ENCODE measurements at places on chromosomes 2 and 18.

DNA sequence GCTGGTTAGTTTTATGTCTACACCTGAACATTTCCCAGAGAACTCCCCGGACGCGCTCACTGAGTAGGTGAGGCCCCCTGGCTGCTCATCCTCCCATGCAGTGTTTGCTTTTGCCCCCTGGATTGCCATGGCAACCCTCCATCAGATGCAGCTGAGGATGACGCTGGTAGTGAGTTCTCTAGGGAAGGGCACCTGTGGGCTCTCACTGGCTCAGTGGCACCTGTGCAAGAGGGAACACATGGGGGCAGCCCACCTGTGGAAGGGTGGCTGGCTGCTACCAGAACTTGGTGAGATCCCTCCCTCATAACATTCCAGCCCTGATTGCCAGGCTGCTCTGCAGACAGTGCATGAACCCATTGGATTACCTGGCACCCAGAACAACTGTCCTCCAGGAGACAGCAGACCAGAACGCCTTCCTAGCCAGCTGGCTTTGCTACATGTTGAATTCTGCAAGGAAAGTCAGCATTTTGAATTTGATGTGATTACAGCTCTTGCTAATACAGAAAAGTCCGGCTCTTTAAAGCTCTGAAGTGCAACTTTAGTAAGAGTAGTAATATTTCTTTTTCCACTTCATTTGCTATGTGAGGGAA is 21.7 kb downstream of the COA5 start:
- no peak for DNase-seq

DNA sequence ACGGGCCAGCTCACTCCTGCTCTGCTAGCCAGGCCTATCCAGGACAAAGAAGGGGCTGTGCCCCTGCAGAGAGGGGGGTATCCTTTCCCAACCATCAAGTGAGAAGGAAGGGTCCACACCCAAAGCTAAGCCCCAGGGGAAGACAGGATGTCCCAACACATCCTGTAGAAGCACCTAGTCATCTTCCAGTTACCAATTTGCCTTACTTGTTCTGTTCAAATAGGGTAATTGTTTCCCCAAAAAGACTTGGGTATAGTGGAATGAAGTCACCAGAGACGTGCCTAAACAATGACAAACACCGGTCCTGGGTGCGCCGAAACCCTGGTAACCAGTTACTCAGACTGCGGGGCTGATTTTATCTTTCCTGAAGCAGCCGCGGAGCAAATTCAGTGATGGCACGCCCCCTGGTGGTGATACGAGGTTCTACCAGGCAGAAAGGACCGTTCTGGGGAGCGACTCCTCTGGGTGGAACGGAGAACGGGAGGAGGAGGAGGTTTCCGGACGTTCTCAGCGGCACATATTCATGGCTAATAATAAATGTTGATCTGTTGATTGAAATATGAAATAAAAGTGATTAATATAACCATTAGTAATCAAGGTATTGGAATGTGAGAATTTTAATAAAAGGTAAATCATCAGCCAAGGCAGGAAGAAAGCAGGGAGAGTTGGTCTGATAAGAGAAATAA is 109.3 kb upstream of the STON1 start:
- DNase-seq, result peak; percentile 95

DNA sequence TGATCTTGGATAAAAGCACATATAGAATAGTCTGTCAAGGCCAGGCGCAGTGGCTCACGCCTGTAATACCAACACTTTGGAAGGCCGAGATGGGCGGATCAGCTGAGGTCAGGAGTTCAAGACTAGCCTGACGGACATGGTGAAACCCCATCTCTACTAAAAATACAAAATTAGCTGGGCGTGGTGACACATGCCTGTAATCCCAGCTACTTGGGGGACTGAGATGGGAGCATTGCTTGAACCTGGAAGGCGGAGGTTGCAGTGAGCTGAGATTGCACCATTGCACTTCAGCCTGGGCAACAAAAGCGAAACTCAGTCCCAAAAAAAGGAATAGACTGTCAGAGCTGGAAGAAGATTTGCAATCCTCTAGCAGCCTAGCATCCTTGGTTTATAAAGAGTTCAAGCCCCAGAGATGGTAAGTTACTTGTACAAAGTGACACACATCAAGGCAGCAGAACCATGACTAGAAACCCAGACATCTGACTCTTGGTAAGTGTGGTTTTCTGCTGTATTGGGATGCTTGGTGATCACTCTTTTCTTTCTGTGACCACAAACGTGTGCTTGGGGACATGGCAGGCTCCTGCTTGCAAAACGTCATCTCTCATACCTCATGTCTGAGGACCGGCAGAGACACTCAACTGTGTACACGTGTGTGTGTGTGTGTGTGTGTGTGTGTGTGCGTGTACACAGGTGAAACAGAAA is 69.0 kb downstream of the OSBPL6 start:
- DNase-seq, result no peak

DNA sequence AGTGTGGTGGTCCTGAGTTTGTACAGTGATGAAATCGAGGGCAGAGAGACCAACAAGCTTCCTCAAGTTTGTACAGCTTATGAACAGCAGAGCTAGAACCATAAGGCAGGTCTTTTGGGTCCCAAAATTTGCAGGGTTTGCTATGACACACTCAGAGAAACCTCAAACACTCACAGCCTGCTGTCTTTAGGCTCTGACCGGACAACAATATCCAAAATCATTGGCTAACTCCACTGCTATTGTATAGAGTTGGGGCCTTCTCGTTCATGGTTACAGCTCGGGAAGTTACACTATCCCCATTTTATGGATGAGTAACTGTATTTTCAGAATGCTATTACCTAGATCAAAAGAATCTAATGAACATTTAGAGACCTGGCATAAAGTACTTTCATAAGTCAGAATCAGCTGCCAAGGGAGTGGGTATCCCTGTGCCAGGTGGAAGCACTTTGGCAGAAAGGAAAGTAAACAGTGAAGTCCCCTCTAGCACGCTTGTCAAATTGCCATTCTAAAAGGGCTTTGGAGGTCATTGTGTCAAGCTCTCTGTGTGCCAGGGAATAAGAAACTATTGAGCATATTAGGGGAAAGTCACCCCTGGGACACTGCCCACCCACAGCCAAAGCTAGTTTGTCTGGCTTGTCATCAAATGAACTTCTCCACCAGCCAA is 331.8 kb downstream of the ALK start:
- no peak for DNase-seq

GRCh38 chr2:187297801-187298200 is 150.3 kb downstream of the CALCRL start:
- DNase-seq, result no peak

GRCh38 chr2:177983183-177983788 is 89.3 kb downstream of the PDE11A start:
- no peak for DNase-seq

GRCh38 chr2:144279165-144279564 is 240.8 kb downstream of the ZEB2 start:
- no peak for DNase-seq

GRCh38 chr2:161947836-161948235 is 126.2 kb downstream of the DPP4 start:
- no peak for DNase-seq

- no peak for DNase-seq
Measured at GRCh38 chr18:79684787-79685186, 5.2 kb downstream of the CTDP1 start.

DNA sequence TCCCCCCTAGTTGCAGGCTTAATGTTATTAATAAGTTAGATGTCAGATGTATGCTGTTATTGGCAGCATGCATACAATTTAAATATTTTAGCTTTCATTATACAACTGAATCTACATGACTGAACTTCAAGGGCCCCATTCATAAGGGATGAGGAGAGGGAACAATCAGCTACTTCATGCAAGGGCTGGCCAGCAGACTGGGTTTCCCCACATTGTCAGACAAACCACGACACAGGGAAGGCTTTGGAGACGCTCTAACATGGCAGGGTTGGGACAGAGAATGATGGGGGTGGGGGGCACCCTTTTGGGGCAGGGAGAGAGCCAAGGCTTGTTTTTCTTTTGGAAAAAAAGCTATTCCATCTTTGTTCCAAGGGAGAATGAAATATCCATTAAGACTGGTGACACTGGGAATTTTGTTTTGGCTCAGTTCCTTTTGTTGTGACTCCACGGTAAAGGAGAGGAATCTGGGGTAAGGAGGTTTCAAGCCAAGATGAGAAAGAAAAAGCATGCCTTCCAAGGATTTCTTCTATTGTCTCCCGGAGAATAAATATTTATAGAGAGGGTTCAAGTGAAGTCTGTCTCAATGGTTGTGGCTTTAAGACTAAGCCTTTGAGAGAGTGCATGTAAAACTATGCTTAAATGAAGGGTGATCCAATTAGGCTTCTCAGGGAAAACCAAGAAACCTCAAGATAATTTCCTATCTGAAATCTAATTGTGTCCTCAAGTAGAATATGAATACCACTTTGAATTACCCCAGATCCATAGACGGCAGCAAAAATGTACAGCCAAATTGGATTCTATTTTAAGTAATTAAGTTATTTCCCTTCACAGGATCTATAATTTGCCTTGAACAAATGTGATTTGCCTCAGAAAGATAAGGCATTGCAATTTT is 5.4 kb downstream of the CXCR4 start:
- DNase-seq, result no peak
